ENCODE measurements at places on chromosomes 11 and 22. TPM values are rescaled to one million over a fixed set of nuclear protein-coding genes. Genes with fewer than 3 reads are reported as not detected.

Gene SLC5A4
- total RNA-seq = not detected

Gene OR52N1
- total RNA-seq = not detected

Gene IL18BP
- total RNA-seq = 4.5 TPM

Gene ZW10
- total RNA-seq = 12.3 TPM

Gene HTR3B
- total RNA-seq = not detected

Gene OR10G4
- not detected for total RNA-seq

Gene C11orf97
- total RNA-seq = not detected

Gene FADS2
- 322 TPM for total RNA-seq

Gene DNAJB7
- not detected for total RNA-seq

Gene GPR83
- total RNA-seq = 0.06 TPM

Gene ZNF214
- 1.5 TPM for total RNA-seq

Gene LRRC56
- total RNA-seq = 0.28 TPM

Gene OR2AG2
- not detected for total RNA-seq

Gene OR5P2
- total RNA-seq = not detected

Gene APOBEC3H
- not detected for total RNA-seq

Gene RASGRP2
- 0.88 TPM for total RNA-seq

Gene SCGB1D2
- total RNA-seq = not detected

Gene PARVG
- total RNA-seq = not detected

Gene FXYD2
- total RNA-seq = 21.4 TPM

Gene LIMK2
- 7.6 TPM for total RNA-seq

Gene SLC6A5
- not detected for total RNA-seq

Gene TENM4
- 0.14 TPM for total RNA-seq

Gene CARD16
- not detected for total RNA-seq

Gene IGLL5
- not detected for total RNA-seq

Gene PCNX3
- 19.9 TPM for total RNA-seq

Gene BIRC3
- total RNA-seq = 48.1 TPM

Gene CACNA1I
- 0.02 TPM for total RNA-seq

Gene KDM4E
- not detected for total RNA-seq

Gene ZNF202
- 13.5 TPM for total RNA-seq

Gene MS4A1
- total RNA-seq = not detected

Gene SCO2
- 7.5 TPM for total RNA-seq

Gene PGA5
- total RNA-seq = not detected

Gene NCAM1
- total RNA-seq = not detected

Gene KRTAP5-1
- not detected for total RNA-seq

Gene CABP7
- 0.25 TPM for total RNA-seq

Gene BCO2
- total RNA-seq = 1.9 TPM

Gene CHRNA10
- 1.9 TPM for total RNA-seq

Gene OSBPL5
- 6.0 TPM for total RNA-seq

Gene MS4A14
- total RNA-seq = not detected

Gene DPAGT1
- 37.5 TPM for total RNA-seq

Gene CNGA4
- total RNA-seq = not detected

Gene ZP1
- 0.38 TPM for total RNA-seq

Gene PARVA
- 26.4 TPM for total RNA-seq

Gene MOV10L1
- total RNA-seq = not detected

Gene MYOD1
- not detected for total RNA-seq

Gene MYO18B
- 0.15 TPM for total RNA-seq

Gene IL18
- 74.9 TPM for total RNA-seq

Gene GDPD4
- total RNA-seq = not detected

Gene SLC17A6
- total RNA-seq = not detected

Gene AGBL2
- 1.7 TPM for total RNA-seq

Gene F2
- 2.2 TPM for total RNA-seq

Gene TRIM49
- not detected for total RNA-seq

Gene ANO5
- total RNA-seq = 1.2 TPM

Gene PKDREJ
- total RNA-seq = not detected

Gene OR2D2
- total RNA-seq = not detected

Gene OR10D3
- total RNA-seq = not detected

Gene RASD2
- 1.1 TPM for total RNA-seq

Gene RELT
- total RNA-seq = 7.7 TPM

Gene FOSL1
- 144 TPM for total RNA-seq
